Activated CD4-positive, alpha-beta memory T cell treated with anti-CD3 and anti-CD28 coated beads for 36 hours (primary cell): ENCODE measurements at places on chromosomes 16 and 17.

DNA sequence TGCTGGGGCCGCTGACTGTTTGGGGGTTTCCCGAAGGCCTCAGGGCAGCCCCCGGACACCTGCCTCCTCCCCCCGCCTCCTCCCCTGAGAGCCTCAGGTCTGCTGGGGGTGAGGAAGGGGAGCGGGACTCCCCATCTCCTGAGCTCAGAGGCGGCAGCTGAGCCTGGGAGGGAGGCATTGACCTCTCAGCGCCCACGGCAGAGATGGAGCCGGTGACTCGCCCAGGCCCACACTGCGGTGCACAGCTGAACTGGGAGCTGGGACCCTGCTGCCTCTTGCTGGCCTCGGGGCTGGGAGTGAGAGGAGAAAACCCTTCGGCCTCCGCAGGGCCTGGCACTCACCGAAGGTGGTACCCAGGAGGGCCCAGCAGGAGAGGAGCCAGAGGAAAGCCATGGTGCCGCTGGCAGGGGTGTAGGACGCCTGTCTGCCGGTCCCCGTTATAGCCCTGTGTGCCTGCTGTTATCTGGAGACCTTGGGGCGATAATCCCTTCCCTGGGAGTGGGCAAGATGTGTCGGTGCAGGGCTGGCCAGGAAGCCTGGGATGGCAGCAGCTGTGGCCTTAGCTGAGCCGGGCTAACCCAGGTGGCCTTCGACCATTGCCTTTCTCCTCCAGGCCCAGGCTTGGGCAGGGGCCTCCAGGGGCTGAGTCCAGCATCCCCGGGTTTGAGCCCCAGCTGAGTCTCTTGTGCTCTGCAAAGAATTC lies at the start of gene CTRB2:
TSS of gene CTRB2 (minus strand) at position 413 of the 703 bp plus-strand sequence. CDS start at position 393, 20 bp downstream.
- H3K36me3 ChIP-seq, result no peaks in the 10 kb centered on the region
- no peak for DNase-seq
- H3K4me3 ChIP-seq, result no peak within 1 kb of the TSS
- no peak within 1 kb of the TSS for H3K27ac ChIP-seq
- no peaks in the 10 kb centered on the region for H3K4me1 ChIP-seq

GRCh38 chr17:10210151-10210574 lies 11.8 kb upstream of the GAS7 start:
- no peak overlapping the region for H3K27ac ChIP-seq
- H3K4me3 ChIP-seq, result no peak overlapping the region
- DNase-seq, result no peak
- H3K36me3 ChIP-seq, result no peaks in the 10 kb centered on the region
- no peaks in the 10 kb centered on the region for H3K27me3 ChIP-seq

DNA sequence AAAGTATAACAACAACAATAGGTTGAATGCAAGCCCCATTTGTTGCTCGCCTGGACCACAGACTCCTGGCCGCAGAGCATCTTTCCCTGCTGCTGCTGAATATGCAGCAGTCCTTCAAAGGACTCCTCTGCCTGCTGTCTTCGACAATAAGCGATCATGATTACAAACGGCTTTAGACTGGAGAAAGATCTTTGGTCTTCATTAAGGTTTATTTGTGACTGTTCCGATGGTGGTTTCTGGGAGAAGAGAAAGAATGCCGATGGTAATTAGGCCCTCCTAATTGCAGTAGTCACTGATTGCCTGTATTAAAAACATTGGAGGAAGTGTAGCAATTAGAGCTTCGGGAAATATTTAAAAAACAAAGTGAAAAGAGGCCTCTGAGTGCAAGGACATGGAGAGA lies 138.2 kb downstream of the CACNG3 start:
- no peaks in the 10 kb centered on the region for H3K4me1 ChIP-seq
- peaks cover 31% of the 10 kb centered on the region for H3K27me3 ChIP-seq
- no peak overlapping the region for H3K4me3 ChIP-seq
- no peak overlapping the region for H3K27ac ChIP-seq

DNA sequence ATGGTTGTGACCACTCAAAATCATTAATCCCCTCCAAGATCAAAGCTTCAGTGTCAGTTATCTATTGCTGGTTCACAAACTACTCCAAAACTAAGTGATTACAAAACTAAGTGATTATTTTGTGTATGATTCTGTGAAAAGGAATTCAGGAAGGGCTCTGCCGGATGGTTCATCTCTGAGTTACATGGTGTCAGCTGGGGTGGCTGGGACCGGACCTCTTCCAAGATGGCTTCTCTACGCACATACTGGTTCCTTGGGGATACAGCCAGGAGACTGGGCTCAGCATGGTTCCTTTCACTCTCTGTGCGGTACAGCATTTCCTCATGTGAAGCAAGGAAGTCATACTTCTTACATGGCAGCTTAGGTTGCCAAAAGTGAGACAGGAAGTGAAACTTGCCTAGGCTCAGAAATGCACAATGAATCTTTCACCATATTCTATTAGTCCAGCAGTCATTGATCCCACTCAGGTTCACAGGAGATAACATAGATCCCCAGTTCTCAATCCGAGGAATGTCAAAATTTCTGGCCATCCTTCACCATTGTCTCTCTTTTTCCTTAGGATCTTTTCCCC lies 97.9 kb upstream of the IRX6 start:
- H3K27me3 ChIP-seq, result peaks cover 3% of the 10 kb centered on the region
- no peak overlapping the region for H3K27ac ChIP-seq
- H3K4me3 ChIP-seq, result no peak overlapping the region
- no peak for DNase-seq

GRCh38 chr17:76262732-76263344 lies 2.3 kb upstream of the UBALD2 start:
- no peak overlapping the region for H3K4me3 ChIP-seq
- H3K27me3 ChIP-seq, result no peaks in the 10 kb centered on the region
- H3K4me1 ChIP-seq, result peaks cover 32% of the 10 kb centered on the region
- H3K36me3 ChIP-seq, result peaks cover 22% of the 10 kb centered on the region
- no peak for DNase-seq
- H3K27ac ChIP-seq, result peak overlapping the region; percentile 71

GRCh38 chr16:16917191-16917785 lies 538.3 kb downstream of the NPIPA7 start:
- H3K36me3 ChIP-seq, result no peaks in the 10 kb centered on the region
- H3K4me1 ChIP-seq, result no peaks in the 10 kb centered on the region
- H3K27me3 ChIP-seq, result peaks cover 11% of the 10 kb centered on the region
- no peak overlapping the region for H3K27ac ChIP-seq
- no peak for DNase-seq
